ENCODE measurements at places on chromosomes 2 and 18. TPM values are rescaled to one million over a fixed set of nuclear protein-coding genes. Genes with fewer than 3 reads are reported as not detected.

Gene C2orf78
- 1.7 TPM for total RNA-seq

Gene GRP
- total RNA-seq: not detected

Gene TSGA10
- 6.0 TPM for total RNA-seq

Gene ITGA4
- total RNA-seq: 21.4 TPM

Gene SRD5A2
- 0.72 TPM for total RNA-seq

Gene ATP6V1B1
- not detected for total RNA-seq

Gene PLCD4
- 7.2 TPM for total RNA-seq

Gene HEATR5B
- total RNA-seq: 16.9 TPM

Gene UGT1A4
- total RNA-seq: not detected

Gene SIX3
- total RNA-seq: not detected

Gene VIT
- 3.9 TPM for total RNA-seq

Gene ARHGAP28
- 41.2 TPM for total RNA-seq

Gene NCK2
- total RNA-seq: 42.4 TPM

Gene OBSL1
- 66.2 TPM for total RNA-seq

Gene CFC1
- total RNA-seq: not detected

Gene FOXD4L1
- 0.96 TPM for total RNA-seq

Gene TNS1
- total RNA-seq: 255 TPM

Gene ALLC
- 0.48 TPM for total RNA-seq

Gene CD226
- total RNA-seq: 14.0 TPM

Gene NT5C1B
- 4.3 TPM for total RNA-seq

Gene ERFE
- total RNA-seq: 4.3 TPM

Gene MYO5B
- 7.0 TPM for total RNA-seq

Gene DPYSL5
- 0.72 TPM for total RNA-seq

Gene MARCHF4
- total RNA-seq: 1.9 TPM

Gene ACKR3
- total RNA-seq: 14.7 TPM

Gene SCN7A
- 2.6 TPM for total RNA-seq

Gene HOXD8
- 8.7 TPM for total RNA-seq

Gene OTX1
- 4.8 TPM for total RNA-seq

Gene DQX1
- total RNA-seq: 0.24 TPM

Gene CLEC4F
- total RNA-seq: not detected

Gene TUBA3D
- 5.3 TPM for total RNA-seq

Gene CCDC121
- 10.6 TPM for total RNA-seq

Gene APOB
- total RNA-seq: 1.7 TPM

Gene IRS1
- 15.2 TPM for total RNA-seq

Gene KCNG2
- total RNA-seq: 2.6 TPM

Gene AOX1
- total RNA-seq: 7.7 TPM

Gene DLX1
- 0.48 TPM for total RNA-seq

Gene MAPK4
- 7.9 TPM for total RNA-seq

Data from umbilical cord (tissue), 2 donors.